ENCODE measurements at places on chromosomes 6 and 20.

DNA sequence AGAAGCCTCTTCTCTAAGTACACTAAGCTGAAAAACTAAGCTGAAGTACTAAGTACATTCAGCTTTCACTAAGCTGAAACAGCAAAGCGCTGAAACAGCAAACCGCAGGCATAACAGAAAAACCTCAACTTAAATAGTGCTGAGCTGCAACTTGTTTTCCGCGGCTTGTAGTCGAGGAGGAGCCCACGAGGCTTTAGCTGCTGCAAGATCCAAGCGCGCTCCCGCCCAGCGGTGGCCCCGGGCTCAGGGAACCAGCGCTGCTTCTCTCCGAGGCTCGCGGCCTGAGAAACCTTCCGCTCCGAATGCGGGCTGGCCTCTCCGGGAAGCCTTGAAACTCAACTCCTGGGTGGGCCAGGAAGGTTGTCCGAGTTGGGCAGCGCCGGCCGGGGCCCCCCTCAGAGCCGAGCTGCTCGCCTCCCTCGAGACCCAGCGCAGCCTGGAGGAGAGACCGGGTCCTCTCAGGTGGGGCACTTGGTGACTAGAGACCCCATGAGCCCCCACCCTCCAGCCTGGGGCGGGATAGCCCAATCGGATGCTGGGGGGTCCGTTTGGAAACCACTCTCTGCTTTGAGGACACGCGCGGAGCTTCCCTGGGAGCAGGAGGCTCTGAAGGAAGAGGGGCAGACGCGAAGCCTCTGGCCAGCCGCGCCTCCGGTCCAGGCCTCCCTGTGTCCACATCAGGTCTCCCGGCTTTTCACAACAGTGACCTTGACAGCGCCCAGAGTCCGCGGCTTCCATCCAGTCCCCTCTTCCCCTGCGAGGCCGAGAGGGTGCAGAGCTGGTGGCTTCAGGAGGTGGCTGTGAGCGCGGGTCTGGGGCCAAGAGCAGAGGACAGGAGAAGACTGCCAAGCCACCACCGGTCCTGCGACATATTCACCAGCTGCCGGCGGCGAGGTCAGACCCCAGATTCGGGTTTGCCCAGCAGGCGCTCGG, 38.1 kb upstream of the HLA-E start:
- peak; percentile 46 for DNase-seq

DNA sequence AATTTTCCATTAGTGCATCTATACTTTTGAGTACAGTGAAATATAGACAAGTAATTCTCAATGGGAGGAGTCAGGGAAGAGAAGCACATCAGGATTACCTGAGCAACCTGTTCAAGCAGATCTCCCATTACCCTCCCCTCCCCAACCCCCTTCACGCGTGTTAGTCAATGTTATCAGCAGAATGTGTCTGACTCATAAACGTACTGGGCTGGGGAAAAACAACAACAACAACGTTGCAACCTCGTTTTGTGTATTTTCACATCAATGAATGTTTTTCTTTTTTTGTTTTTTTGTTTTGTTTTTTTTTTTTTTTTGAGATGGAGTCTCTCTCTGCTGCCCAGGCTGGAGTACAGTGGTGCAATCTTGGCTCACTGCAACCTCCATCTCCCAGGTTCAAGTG, 287.0 kb upstream of the STXBP5 start:
- no peak for DNase-seq

DNA sequence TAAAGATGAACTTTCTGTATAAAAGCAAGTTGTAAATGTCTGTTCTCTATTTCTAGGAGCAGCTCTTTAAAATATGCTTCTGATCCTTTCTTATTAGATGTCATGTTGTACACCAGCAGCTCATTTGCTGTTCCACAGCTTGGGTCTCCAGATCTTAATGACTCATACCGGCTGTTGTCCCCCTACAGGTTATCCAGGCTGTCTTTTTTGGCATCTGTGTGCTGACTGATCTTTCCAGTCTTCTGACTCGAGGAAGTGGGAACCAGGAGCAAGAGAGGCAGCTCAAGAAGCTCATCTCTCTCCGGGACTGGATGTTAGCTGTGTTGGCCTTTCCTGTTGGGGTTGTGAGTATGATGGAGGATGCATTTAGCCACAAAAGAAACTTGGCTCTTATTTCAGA, 76.0 kb downstream of the AIG1 start:
- DNase-seq: no peak

GRCh38 chr6:30840935-30841643, 43.2 kb upstream of the DDR1 start:
- DNase-seq: no peak

DNA sequence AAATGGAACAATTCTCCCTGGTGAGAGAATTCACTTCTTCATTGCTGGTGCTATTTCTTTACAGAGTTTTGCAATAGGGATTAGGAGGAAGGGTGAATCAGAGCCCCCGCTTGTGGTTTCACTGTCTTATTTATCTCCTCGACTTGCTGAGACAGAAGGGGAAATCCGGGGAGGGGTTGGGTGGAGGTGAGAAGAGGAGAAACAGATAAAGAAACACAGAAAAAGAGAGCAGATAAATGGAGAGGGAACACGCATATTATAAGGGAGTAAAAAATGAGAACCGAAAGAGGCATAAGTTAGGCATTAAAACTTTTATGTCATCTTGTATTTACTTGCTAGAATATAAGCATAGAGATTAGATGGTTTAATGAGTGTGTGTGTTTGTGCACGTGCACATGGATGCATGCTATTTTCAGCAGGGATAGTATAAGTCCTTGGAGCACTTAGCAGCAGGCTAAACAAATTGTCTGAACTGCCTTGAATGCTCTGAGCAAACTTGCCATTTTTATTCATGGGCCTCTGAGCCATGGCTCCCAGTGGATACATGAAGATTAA, 105.0 kb downstream of the OLIG3 start:
- DNase-seq: peak; percentile 64

GRCh38 chr20:17543531-17544131, 12.5 kb upstream of the BFSP1 start:
- DNase-seq: no peak

DNA sequence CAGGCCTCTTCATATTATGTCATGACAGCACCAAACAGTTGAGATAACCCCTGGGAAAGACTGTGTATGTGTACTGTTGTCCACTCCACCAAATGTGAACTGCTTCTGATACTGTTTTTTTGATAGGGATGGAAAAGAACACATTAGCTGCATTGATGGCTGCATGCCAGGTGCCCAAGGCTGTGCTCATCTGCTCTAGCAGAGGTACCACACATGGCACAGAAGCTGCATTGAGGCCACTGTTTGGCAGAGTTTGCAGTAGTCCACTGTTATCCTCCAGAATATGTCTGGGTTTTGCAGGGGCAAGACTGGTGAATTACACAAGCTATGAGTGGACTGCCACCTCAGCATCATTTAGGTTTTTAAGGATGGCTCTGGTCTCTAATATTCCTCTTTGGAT, 28.2 kb upstream of the ELMO2 start:
- no peak for DNase-seq

DNA sequence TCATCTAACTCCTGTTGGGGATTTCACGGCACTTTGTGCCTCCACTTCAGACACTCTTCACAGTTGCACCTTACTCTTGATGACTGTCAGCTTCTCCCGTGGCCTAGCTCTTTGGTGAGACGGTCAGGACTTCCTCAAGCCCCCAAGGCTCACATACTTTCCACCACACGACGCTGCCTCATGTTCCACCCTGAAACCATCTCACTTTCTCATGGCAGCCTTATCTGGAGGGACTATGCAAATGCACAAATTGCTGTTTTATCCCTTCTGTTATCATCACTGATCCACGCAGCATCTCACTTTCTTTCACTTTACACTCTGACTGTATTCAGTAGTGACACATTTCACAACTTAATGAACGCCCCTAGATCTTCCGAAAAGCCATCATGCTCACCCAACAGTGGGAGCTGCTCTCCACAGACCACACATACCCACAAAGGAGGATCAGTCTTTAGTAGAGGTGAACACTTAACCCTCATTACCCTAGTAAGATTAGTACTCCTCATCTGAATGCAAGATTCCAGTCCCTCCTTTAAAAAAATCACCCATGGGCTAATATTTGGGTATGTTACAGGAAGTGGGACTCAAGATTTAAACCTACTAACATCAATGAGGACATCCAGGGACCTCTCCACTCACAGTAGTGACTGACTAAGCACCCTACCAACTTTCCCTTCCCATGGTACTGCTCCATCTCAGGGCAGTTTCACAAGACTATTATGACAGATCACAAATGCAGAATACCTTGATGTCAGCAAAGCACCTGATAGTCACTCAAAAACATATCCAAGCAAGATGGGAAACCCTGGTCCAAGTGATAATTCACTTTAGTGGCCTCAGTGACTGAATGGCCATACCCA, 35.4 kb downstream of the FYN start:
- peak; percentile 48 for DNase-seq

- no peak for DNase-seq
These were observed 304.5 kb downstream of the PRL start for GRCh38 chr6:21992178-21992967.

GRCh38 chr6:64081453-64081852, 445.9 kb downstream of the PHF3 start:
- DNase-seq: no peak

GRCh38 chr20:39081255-39081654, 119.1 kb downstream of the DHX35 start:
- DNase-seq: peak; percentile 62

DNA sequence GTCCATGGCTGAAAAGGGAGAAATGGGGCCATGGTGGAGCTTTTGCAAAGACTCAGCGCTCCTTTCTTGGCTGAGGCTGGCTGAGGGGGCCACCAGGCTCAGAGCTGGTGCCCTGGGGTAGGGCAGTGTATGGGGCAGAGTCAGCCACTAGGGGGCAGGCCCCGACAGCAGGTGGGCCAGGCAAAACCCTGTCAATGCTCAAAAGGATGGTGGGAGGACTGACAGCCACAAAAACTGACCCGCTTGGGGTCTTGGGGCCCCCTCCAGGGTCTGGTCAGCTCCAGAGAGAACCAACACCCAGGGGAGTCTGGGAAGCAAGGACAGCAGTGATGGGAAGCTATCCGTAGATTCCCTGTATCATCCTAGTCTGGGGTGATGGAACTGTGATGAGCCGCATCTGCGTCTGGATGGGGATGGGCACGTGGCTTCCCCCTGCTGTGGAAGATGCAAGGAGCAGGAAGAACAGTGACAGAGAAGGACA, 306.9 kb downstream of the DHX35 start:
- DNase-seq: no peak

DNA sequence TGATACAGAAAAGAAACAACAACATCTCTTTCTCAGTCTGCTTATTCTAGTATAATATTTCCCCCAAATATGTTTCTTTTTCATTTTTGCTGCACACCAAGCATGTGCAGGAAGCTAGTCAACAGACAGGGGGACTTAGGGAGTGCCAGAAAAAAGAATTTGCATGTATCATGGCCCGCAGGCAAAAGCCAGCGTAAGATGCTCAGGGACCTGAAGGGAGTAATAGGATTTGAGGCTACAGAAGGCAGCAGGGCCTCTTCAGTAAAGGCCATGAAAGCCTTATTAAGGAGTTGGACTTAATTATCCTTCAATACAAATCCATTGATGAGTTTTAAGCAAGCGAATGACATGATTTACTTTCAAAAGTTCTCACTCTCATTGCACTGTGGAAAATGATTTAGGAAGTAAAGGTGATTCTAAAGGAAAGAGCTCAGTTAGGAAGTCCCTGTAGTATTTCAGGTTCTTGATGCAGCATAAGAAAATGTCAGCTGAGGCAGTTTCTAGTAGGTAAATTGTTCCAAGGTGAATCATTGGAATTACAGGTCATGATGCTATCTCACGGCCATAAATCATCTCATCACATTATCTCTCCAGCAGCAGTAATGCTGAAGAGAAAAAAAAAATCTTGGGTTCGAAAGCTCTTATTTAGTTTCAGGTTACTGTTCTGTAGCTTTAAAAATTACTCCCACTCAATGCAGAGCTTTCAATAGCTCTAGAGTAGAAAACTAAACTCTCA, 94.8 kb downstream of the PTCHD4 start:
- DNase-seq: no peak

DNA sequence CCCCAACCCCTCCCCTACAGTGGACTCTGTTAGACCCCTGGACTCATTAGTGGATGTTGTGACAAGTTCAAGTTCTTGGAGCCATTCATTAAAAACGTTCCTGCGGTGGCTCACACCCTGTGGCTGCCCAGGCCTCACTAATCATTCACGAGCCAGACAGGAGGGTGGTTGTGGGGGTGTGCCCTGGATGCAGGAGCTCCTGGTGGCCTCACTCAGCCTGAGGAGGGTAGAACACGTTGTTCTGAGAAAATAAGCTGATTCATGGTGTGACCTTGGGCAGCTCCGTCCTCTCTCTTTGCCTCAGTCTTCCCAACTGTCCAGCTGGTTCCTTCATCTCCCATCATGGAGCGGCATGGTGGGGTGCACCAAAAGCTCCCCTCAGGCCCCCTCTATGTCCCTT, 16.7 kb downstream of the SLC13A3 start:
- DNase-seq: no peak

GRCh38 chr6:20331625-20332024, 70.1 kb upstream of the E2F3 start:
- no peak for DNase-seq

GRCh38 chr6:127515234-127515793, 3.8 kb downstream of the MTCL3 start:
- no peak for DNase-seq

DNA sequence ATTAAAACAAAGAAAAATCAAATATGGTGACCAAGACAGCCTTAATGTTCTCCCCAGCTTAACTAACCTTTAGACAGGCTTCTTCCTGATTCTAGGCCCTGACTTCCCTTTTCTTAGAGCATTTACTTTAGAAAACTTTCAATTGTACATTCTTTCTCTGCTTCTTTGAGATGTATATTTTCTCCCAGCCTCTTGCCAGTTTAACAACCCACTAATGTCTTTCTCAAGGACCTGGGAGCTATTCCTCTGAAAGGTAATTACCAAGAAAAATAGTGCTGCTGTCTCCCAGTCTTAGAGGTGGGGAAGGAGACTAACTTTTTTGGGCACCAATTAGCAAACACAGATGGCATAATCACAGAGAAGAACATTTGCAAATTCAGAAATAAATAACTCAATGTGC, 62.8 kb upstream of the KCNQ5 start:
- DNase-seq: no peak

GRCh38 chr6:109767961-109768360, 76.9 kb downstream of the FIG4 start:
- no peak for DNase-seq

GRCh38 chr6:76014626-76015530, 57.6 kb downstream of the IMPG1 start:
- DNase-seq: no peak

All from stimulated activated naive CD4-positive, alpha-beta T cell (primary cell).